GF-D8 (cell line): ENCODE measurements at places on chromosomes 6 and 20.
A peak's percentile ranks its signal among the peaks of the same experiment; 100 is the strongest.

GRCh38 chr6:156873654-156874380 is 96.6 kb downstream of the ARID1B start:
- DNase-seq = no peak

GRCh38 chr6:52591832-52592231 is 15.0 kb upstream of the TRAM2 start:
- no peak for DNase-seq

DNA sequence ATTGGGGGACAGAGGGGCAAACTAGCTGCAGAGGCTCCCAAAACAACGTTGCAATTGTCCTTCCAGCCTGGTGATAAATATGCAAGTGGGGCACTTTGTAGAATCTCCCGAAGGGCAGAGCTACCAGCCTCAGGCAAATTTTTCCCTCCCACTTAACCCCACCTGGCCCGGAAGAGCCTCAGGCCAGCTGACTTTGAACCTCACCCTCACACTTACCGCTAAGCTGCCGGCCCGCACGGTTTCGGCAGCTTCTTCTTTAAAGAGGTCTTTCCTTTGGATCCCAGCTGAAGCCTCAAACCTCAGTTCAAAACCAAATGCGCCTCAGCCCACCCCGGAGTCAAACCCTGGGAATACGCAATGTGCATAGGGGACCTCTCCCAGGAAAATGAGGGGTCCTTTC is 2.5 kb downstream of the OVOL2 start:
- no peak for DNase-seq

GRCh38 chr6:136719280-136720044 is 72.8 kb downstream of the MAP3K5 start:
- DNase-seq = no peak

GRCh38 chr6:25089442-25089841 is 153.7 kb upstream of the RIPOR2 start:
- DNase-seq = no peak

GRCh38 chr6:41420186-41420585 is 84.8 kb downstream of the NCR2 start:
- no peak for DNase-seq

GRCh38 chr6:150354754-150355571 is 13.8 kb upstream of the IYD start:
- DNase-seq = no peak

DNA sequence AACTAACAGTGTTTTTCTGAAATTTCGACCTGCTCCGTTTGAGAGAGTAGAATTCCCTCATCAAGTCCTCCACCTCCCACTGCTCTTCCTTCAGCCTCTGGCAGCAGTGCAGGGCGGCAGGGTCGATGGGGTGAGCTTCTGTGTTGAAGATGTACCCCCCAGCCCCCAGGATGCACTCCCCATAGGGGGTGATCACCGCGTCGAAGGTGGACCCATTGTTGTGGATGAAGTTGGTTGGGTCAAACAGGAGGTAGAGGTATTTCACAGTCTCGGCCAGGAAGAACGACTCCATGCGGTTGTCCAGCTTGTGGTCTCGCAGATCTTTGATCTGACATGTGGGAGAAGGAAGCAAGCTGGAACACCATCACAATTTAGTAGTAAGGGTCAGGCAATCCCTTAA is 23.0 kb upstream of the TRPC4AP start:
- DNase-seq = no peak

- DNase-seq = no peak
Observed at GRCh38 chr20:8364734-8365078, 232.6 kb downstream of the PLCB1 start.

GRCh38 chr20:50260479-50261221 is 70.0 kb downstream of the CEBPB start:
- DNase-seq = no peak

DNA sequence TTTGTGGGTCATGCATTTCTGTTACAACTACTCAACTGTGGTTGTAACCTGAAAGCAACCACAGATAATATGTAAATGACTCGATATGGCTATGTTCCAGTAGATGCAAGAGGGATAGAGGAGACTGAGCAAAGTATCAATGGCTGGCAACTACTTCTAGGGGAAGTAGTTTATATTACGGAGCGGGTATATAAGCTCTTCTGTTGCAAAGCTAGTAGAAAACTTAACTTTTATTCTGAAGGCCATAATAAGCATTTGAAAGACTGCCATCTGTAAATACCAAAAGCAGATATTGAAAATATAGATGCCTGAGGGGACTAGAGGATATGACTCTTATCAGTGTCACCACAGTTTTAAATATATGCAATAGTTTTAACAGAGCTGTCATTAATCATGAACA is 655.3 kb downstream of the PHF3 start:
- no peak for DNase-seq

- peak; percentile 71 for DNase-seq
Observed at GRCh38 chr20:47735412-47736400, 49.6 kb downstream of the SULF2 start.

DNA sequence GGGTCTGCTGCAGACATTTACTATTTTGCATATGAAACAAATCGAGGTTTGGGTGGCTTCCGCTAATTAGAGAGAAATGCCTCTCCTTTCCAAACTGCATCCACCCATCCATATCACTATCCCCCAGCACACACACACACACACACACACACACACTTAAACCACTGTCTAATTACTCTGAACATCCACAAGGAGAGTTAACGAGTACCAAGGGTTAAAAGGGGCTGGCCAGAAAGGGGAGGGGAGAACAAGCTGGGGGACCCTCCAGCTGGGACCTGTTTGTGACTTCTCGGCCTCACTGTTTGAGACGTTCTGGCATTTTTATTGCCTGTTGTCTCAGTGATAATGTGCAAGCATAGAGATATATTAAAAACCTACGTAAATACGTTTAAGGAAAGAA is 261.2 kb downstream of the FOXC1 start:
- no peak for DNase-seq

DNA sequence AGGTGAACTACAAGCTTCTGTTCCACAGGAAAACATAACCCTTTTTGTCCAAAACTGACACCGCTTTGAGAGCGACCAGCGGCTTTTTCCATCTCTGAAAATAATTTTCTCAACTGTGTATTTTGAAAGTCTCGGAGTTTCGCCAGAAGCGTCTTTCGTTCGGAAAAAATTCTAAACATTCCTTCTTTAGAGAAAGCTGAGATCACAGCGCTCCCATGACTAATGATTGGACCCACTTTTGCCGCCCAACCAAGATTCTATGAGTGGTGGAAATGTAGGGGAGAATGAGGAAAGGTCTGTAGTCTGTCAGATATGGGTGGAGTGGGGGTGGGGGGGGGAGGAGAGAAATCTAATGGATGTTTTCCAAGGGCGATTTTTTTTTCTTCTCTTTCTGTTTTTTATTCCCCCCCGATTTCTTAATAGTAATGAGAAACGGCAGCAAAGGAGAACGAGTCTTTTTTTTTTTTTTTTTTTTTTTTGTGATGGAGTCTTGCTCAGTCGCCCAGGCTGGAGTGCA is 189.3 kb downstream of the TRIM27 start:
- DNase-seq = no peak

DNA sequence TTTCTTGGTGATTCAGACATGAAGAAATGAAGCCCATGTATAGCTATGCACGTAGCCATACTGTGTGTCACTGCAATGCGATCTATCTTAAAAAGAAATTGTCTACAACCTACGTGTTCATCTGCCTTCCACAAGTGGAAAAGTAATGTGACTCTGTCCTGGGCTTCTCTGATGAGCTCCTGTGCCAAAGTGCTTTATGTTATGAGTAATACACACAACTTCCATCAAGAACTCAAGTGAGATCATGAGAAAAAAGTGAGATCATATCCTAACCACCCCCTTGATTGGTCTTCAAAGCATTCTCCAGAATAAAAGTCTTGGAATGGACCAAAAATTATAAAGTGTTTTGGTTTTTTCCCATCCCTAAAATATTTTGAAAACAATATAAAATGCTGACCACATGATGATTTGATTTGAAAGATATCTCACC is 114.3 kb downstream of the DST start:
- DNase-seq = no peak

DNA sequence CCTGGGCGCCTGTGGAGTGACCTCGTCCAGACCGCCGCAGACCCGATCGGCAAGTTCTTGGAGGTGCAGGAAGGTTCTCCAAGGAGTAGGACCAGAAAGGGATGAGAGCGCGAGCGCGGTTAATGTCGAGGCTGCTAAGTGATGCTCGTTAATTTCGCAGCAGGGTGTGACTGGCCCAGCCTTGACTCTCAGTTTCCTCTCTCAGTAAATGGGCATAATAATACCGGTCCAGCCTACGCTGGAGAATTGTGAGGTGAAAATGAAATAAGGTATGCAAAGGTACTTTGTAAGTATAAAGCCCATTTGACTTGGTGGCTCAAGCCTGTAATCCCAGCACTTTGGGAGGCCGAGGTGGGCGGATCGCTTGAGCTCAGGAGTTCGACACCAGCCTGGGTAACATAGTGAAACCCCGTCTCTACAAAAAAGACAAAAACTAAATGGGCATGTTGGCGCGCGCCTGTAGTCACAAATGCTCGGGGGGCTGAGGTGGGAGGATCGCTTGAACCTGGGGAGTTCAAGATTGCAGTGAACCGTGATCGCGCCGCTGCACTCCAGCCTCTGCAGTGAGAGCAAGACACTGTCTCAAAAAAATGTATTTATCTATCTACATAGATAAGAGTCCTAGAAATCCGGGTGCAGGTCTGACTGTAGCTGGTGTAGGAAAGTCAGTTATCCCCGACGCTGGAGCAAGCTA is 634 bp upstream of the BTBD9 start:
- DNase-seq = no peak
